ENCODE measurements at places on chromosomes 6 and 20.

- no peak for DNase-seq
These were observed 13.6 kb downstream of the PDE10A start for GRCh38 chr6:165649166-165650137.

- DNase-seq, result no peak
These were observed 49.5 kb upstream of the FBXO30 start for GRCh38 chr6:145863988-145864616.

DNA sequence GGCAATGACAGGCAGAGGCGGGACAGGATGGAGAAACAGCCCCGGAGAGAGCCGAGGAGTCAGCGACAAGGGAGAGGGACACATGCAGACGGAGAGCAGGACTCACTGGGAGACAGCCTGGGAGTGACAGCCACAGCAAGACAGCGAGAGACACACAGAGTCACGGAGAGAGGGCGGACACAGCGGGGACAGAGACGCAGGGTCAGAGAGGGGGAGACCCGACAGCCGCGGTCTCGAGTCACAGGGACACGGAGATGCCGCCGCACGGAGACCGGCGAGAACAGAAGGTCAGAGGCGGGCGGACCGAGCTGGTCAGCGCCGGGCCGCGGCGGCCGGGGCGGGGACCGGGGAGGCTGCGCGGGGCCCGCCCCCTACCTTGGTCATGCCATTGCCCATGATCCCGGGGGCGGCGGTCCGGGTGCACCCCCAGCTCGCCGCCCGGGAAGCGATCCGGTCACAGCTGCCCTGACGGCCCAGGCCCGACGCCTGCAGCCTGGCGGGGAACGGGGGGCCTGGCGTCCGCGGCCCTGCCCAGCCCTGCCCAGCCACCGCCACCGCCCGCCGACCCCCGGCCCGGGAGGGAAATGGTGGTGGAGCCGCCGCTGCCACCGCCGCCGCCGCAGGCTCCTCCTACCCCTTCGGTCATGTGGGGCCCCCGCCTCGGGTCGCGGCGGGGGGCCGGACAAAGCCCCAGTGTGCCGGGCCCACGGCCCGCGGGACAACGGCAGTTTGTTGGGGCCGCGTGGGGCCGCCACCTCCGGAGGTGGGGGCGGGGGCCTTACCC is at the start of the genes DUSP15 and TTLL9:
Gene DUSP15 (minus strand): TSS at position 586 of the 784 bp plus-strand sequence. CDS start 190 bp downstream, at position 396.
Gene TTLL9 (plus strand): TSS at position 693 of the 784 bp plus-strand sequence. CDS start 493 bp downstream, outside the sequence.
- no peak for DNase-seq

GRCh38 chr20:12156252-12156651 is 238.6 kb downstream of the BTBD3 start:
- DNase-seq, result no peak

DNA sequence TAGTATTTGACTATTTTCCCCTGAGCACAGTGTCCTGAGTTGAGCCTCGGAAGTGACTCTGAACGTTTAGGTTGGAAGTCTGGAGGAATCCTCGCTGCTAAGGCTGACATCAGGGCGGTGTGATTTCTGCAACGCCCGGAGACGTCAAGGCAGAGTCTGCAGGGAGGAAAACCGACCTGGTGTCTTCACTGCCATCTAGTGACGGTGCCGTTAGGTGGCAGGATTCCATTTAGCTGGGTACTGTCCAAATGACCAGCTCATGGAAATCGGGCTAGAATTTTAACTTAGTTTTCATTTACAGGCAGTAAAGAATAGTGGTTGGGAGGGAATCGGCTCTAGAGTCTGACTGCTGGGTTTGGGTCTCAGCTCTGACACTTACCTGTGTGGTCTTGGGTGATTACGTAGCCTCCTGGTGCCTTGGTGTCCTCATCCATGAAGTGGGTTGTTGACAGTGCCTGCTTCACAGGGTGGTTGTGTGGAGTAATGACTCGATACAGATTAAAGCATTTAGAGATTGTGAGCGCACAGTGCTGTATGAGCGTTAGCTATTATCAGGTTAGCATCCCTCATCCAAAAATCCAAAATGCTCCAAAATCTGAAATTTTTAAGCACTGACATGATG is 35.0 kb downstream of the FOXF2 start:
- peak; percentile 63 for DNase-seq

GRCh38 chr20:4431446-4431845 is 290.3 kb upstream of the PRND start:
- no peak for DNase-seq

DNA sequence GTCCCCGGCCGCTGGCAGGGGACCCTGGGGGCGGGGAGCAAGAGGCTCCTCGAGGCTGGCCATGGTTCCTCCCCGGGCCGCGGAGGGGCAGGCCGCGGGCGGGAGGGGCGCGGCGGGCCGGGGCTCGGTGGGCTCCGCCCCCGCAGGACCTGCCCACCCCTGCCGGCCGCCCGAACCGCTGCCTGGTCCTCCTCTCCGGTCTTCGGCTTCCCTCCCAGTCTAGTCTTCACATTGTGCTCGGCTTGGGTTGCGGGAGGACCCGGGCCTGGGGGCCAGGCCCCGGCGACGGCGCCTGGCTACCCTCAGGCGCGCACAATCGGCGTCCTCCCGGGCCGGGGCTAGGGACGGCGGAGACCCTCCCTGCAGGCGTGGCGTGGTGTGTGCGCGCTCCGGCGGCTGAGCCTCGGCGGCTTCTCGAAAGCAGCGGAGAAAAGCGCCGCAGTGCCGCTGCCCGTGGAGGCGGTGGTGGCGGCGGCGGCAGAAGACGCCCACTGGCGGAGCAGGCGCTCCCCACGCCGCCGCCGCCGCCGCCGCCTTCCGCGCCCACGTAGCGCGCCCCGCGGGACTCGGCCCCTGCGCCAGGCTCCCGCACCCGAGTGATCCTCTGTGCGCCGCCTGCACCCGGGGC is at the start of gene PDE10A:
Gene PDE10A (minus strand): TSS at position 493 of the 628 bp plus-strand sequence. CDS start 430 bp downstream, at position 63.
- DNase-seq, result no peak

- DNase-seq, result no peak
These were observed 3.9 kb downstream of the FKBP1A start for GRCh38 chr20:1388741-1389483.

DNA sequence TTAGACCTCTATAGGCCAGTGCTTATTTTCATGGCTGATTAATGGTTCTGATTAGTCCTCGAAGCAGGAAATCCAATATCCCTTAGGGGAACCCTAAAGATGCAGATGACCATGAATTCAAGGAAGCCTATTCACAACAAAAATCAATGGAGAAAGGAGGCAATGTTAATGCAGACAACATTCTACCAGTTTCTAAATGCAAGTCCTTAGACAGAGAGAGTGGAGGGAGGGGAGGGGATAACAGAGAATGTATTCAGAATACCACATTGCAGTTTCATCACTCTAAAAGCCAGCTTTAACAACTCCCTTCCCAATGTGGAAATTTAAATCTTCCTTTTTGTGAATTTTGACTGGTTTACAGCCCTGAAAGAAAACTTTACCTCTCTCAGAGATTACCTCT is 87.1 kb upstream of the POU3F2 start:
- no peak for DNase-seq

DNA sequence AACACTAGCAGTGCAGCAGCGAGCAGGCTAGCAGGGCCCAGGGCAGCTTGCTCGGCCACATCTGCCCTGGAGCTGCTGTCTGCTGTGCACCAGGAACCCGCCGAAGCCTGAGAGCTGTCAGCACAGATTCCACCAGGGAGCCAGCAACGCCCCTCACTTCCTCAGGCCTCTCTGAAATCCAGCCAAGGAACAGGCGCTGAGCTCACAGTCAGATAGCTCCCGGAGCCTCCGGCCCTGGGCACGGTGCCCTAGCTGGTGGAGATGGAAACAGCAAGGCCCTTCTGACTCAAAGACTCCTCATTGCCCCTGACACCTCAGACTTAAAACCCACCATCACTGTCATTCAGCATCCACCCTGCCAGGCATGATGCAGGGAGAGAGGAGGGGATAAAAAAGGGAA is 839.4 kb downstream of the MAFB start:
- DNase-seq, result peak; percentile 98

GRCh38 chr6:33869826-33870423 is 66.1 kb upstream of the MLN start:
- no peak for DNase-seq

DNA sequence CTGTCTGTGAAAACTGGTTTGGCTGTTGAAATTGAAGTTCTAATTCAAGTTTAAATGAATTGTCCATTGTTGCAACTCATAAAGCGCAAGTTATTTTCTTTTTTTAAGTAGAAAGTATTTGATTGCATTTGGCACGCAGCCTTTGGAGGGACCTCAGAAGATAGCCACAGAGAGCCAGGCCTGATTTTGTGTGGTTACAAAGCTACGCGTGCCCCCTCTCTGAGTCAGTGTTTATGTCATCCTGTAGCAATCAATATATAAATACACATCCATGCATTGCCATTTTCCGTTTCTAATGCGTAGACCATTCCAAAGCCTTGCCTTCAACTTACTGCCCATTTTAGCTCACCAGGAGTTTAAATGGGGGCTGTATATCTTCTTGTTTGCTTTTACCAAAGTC is 173.2 kb downstream of the TMEM242 start:
- peak; percentile 73 for DNase-seq

DNA sequence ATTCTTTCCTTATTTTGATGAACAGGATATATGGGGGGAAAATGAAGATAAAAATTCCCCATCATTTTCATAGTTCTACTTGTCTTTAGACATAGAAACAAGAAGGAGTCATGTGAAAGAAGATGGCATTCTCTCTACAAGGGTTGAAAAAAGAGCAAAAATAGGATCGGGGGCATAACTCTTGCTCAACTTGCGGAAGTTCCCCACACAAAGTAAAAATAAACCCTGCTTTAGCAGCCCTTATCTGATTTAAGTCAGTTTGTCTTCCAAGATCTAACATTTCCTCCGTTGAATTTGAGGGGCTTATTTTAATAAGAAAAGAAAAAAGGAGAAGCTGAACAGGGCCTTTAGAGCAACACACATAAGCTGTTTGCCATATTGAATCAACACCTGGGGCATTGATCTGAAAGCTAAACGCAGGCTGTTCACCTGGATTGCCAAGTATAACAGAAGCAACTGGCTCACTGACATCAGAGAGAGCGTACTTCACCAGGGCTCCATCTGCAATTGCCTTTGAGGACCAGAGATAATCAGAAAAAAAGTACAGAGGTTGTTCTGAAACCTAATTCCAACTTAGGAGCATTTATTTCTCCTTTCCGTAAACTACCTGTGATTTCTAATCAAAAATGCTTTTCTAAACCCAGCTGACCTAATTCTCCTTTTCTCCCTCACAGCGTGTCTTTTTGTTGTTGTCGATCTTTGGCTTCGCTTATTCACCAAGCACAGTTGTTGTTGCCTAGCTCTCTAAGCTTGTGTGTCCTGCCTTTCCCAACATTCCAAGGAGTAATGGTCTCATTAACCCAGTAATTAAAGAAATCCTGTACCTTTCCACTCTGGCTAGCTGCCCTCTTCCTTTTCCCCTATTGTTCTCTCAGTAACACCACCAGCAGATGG is 568.0 kb downstream of the KIF16B start:
- DNase-seq, result no peak

DNA sequence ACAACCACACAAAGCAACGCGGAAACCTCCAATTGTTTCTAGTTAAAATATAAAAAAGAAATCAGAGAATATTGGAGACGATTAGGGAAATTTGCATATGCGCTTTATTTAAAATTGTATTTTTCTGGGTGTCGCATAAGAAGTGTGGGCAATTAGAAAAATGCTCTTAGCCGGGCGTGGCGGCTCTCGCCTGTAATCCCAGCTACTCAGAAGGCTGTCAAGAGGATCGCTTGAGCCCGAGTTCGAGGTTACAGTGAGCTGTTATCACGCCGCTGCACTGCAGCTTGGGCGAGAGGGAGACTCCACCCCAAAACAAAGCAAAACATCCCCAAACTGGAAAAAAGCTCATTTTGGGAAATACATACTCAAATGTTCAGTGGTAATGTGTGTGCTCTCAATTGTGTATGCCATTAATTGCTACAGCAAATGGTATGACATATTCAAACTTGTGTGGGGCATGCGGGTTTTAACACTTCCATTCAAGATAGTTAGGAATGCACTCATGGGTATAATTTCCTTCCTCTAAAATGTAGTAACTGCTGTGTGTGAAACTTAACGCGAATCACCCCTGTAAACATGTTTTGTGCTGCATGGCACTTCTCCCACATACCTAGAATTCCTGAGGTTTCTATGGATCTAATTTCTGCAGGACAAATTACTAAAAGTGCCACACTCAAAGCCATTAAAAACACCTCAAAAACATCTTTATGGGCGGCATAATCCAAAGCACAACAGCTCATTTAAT is 54.7 kb upstream of the HFE start:
- peak; percentile 78 for DNase-seq

- no peak for DNase-seq
These were observed 7.7 kb downstream of the CCHCR1 start for GRCh38 chr6:31149827-31150447.

DNA sequence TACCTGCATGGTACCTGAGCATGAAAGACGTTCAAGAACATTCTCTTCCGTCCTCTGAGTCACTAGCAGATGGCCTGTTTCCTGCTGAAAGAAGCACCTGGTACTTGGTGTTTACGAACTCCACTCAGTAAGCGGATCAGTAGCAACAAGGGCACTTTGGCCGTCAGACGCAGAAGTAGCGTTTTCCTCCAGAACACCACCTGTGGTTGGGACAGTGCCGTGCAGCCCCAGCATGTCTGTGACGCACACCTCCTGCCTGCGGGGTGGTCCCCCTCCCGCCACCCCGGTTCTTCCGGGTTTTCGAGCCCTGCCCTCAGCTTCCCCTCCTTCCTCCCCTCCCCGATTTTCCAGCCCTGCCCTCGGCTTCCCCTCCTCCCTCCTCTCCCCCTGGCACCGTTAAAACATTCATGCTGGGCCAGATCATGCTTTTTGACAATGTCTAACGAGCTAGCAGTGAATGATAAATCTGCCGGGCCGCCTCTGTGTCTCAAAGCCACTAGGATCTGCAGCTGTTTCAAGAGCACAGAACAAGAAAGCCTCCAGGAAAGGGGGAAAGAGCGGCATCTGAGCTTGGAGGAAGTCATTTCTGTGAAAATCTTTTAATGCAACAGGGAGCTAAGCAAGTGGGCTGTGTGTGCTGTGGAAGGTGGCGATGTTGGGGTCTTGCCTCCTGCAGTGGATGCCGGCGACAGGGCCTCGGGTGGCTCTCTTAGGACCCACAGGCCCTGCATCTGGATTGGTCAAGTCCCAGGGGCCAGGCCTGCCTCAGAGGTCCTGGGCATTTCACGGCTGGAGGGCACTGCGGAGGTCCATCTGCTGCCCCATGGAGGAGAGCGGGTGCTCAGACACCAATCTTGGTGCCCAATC is 207.9 kb downstream of the ERMARD start:
- DNase-seq, result no peak

DNA sequence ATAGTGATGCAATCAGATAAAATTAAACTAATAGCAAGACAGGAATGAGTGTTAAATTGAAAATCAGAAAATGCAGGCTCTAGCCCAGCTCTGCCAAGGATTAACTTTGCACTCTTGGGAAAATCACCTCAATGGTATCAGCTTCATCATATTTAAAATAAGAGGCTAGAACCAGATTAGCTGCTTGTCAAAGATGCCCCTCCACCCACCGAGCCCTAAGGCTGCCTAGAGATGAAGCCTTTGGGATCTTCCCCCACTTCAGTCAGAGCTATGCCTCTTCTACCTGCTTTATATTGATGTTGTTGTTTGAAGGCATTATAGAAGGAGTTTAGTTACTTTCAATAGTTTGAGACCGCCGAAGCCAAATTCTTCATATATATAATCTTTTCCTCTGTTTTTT is 47.4 kb downstream of the HDDC2 start:
- DNase-seq, result no peak

- no peak for DNase-seq
These were observed 62.6 kb downstream of the BACH2 start for GRCh38 chr6:90233994-90234393.
